Stimulated activated naive CD4-positive, alpha-beta T cell treated with Interleukin-2 at 50 U/mL for 16 hours (primary cell): ENCODE measurements at places on chromosomes 2 and 18.
A peak's percentile ranks its signal among the peaks of the same experiment; 100 is the strongest.

- no peak for DNase-seq
Measured at GRCh38 chr2:10400568-10400977, 47.6 kb downstream of the ODC1 start.

DNA sequence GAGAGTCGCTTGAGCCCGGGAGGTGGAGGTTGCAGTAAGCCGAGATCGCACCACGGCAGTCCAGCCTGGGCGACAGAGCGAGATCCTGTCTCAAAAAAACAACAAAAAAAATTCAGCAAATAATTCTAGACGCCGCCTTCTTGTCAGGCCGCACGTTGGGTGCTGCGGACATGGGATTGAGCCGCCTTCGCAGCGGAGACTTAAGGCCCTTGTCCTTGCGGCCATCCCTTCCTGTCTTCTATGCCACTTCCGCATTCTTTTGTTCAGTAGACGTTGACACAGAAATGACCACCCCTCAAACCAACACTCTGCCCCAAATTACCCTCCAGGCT is 15.8 kb downstream of the PTPN18 start:
- DNase-seq, result no peak

DNA sequence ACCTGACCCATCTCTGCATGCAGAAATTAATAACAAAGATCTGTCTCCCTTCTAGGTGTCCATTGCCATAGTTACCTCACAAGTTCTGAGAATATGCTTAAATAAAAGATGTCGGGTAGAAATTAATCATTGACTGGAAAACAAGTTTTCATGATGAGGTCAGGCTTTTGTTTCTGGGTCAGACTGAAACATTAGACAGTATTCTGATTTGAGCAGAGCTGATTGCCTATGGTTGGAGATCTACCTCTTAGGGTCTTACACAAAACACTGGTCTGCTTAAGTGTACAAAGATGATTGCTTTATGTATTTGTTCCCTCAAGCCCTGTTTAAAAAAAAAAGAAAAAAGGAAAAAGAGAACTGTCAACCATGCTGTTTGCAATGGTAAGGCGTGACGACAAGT is 956.4 kb downstream of the CPS1 start:
- DNase-seq, result no peak

GRCh38 chr2:192090911-192091310 is 103.8 kb downstream of the TMEFF2 start:
- no peak for DNase-seq

DNA sequence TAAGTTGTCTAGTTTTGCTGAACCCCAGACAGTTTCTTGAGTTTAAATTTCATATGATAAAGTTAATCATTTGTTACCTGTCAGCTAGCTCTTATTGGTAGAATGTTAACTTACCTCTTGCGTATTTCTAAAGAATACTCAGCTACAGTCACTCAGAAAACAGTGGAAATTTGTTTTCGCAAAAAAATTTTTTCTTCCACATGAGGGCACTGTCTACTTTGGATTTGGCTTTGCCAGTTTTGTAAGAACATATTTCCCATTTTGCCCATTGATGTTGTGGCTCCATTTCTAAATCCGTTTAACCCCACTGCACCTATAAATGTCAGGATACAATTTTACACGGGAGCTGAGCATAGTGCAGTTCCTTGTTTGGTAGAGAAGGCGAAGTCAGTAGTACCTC is 19.1 kb upstream of the GCFC2 start:
- DNase-seq, result no peak

DNA sequence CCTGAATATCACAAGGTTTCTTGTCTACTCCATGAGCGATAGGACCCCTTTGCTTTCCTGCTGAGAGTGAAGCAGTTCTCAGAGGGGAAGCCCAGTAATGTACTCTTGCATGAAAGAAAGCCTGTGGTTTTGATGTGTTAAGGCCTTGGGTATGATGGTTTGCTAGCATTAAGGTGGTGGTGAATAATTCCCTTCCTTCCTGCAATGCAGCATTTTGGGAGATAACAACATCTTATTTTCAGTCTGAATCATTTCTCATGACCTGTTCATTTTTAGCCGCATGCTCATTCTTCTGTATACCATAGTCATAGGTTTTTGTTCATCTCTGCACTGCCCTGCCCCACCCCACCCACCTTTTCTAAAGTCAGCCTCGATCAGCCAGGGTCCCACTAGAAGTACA is 66.2 kb downstream of the HNMT start:
- no peak for DNase-seq

- DNase-seq, result no peak
Measured at GRCh38 chr2:233492078-233492477, 74.5 kb downstream of the USP40 start.

DNA sequence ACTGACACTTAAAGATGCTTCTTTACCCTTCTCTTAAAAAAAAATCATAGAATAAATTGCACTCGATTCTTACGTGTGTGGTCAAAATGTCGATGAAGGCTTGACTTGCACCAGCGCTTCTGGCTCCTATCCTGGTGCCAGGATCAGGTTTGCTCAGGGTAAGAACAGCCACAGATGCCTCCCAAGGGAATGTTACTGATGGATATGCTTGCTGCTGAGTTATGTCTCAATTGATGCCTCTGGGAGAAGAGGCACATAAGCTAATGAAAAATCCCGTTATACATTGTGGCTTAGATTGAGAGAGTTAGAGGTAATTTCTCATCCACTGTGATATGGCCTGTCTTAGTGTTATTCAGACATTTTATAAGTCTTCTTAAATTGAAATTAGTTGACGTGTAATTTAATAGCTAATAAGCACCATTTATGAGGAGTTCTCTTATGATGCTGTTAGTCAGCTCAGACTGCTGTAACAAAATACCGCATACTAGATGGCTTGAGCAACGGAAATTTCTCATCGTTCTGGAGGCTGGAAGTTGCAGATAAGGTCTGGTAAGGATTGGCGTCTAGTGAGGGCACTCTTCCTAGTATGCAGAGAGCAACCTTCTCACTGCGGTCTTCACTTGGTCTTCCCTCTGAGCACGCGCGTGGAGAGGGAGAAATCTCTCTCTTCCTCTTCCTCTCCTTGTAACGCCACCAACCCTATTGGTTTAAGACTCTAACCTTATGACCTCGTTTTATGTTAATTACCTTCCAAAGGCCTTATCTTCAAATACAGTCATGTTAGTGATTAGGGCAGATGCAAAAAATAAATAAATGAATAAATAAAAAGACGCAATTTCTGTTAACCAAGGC is 116.6 kb upstream of the NOSTRIN start:
- DNase-seq, result no peak

GRCh38 chr18:76391746-76392145 is 103.3 kb downstream of the ZNF516 start:
- DNase-seq, result no peak

DNA sequence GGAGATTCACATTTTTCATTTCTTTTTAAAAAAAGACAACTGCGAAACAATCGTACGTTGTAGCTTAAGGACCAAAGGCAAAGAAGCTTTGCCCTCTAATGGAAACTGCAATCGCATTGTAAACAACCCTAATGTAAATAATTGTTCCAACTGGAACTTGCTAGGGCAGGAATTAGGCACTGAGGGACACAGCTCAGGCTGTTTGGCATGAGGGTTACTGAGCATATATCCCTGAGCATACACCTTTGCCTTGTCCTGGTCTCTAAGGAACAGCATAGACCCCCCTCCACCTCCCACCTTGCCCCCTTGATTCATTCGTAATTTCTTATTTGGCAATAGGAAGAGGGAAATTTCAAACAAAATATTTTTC is 396.4 kb downstream of the LNPK start:
- DNase-seq, result no peak

DNA sequence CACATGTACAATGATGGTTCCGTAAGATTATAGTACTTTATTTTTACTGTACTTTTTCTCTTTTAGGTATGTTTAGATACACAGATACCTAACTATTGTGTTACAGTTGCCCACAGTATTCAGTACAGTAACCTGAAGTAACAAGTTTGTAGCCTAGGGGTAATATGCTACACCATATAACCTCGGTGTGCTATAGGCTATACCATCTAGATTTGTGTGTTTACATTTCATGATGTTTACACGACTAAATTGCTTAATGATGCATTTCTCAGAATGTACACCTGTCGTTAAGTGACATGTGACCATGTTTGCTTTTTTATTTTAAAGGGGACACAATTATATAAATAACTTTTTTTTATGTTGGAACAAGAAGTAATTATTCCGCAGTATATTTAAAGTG is 34.5 kb downstream of the PIK3C3 start:
- DNase-seq, result no peak

DNA sequence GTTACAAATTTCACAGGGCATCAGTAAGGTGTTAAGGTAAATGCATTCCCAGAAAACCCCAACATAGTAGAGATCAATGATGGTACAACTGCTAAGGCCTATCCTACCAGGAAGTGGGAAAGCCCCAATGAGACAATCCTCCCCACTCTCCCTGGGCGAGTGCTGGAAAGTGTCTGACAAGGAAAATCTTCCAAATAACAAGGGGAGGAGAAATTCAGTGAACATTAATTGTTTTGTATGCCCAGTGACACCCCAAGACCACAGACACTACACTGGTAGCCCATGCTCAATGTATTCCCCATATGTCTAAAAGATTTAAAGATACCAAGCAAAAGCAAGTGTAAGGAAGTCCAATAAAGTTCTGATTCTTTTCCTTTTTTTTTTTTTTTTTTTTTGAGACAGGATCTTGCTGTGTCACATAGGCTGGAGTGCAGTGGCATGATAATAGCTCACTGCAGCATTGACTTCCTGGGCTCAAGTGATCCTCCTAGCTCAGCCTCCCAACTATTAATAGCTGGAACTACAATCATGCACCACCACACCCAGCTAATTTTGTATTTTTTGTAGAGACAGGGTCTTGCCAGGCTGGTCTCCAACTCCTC is 24.7 kb downstream of the B4GALT6 start:
- DNase-seq, result no peak

GRCh38 chr18:21958707-21959450 is 210.5 kb upstream of the GATA6 start:
- DNase-seq, result no peak

GRCh38 chr2:185188656-185189055 is 549.9 kb upstream of the FSIP2 start:
- DNase-seq, result no peak

DNA sequence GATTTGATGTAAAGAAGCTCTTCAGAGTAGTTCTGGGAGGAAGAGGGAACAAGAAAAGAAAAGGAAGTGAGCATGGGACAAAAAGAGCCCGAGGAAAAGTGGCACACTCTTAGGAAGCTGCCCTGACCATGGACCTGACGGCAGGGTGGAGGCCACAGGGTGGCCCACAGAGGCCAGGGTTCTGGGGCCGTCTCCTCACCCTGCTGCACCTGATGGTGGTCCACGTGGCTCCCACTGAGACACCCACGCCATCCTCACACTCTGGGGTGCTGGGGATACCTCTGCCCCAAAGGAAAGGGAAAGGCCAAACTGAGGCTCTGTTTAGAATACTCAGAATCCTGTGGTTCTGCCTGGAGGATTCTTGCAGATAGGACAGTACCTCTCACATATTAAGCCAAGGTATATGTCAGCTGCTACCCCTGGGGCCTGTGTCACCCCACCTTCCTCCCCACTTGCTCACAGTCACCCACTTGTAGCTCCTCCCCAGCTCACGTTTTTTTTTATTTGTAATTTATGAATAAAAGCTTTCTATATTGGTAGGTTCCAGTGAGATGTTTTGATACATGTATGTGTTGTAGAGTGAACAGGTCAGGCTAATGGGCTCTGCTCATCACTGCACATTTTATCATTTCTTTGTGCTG is 171.1 kb downstream of the LDLRAD4 start:
- no peak for DNase-seq

GRCh38 chr2:84276590-84277255 is 182.4 kb downstream of the SUCLG1 start:
- no peak for DNase-seq

DNA sequence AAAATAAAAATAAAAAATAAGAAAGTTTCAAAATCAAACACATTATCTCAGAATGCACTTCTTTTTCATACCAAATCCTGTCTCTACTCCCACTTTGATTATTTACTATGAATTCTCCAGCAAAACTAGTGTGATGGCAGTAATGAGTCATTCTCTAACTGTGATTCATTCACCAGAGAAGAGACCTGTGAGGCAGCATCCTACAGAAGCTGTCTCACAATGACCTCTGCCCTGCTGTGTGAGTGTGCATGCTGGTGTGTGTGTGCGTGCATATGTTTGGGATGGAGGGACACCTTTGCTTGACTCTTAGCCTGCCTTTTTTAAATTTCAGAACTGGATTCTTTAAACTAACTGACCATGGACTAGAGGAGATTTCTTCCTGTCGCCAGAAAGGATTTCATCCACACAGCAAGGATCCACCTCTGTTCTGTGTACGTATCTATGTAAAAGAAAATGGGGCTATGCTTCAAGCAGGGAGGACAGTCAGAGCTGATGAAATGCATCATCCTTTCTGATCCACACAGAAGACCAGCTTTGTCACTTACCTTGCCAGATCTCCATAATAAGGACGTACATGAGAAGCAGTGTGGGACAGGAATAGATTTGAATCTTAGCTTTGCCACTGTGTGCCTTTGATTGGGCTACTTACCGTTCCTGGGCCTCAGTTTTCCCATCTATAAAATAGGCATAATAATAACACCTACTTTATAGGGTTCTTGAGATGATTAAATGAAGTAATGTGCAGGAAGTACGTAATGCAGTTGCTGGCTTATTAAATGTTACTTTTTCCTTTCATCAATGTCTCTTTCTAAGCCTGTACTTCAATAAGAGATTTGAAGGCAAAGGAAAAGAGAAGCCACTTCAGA is 31.2 kb downstream of the STAMBP start:
- DNase-seq, result peak; percentile 18

DNA sequence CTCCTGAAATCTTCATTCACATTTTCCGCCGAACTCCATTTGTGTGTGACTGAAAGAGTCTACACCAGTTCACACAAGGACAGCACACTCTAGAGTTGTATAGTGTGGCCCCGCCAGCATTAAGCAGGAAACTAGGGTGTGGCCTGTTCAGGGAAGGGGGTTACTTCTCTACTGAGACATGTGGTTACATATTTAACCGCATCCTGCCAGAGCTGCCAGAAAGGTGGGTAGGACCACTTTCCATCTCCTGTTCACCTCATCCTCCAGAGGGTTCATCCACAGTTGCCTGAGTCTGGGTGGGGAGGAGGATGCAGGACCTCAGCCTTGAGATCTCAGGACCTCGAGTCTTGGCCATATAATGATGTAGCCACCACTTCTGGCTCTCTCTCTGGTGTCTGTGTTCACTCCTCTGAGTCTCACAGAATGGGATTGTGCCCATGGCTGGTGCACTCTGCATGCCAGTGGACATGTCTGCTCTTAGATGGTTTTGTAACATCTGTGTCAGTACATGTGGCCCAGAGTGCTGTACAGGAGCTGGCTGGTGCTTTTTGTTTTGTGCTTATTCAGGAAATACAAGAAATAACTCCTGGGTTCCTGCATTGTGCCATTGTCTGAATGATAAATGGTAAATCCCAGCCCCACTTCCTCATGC is 7.7 kb upstream of the SP140L start:
- peak; percentile 42 for DNase-seq

- DNase-seq, result no peak
Measured at GRCh38 chr18:27983780-27984179, 193.2 kb downstream of the CDH2 start.
